ENCODE measurements at places on chromosomes 12 and 14.

DNA sequence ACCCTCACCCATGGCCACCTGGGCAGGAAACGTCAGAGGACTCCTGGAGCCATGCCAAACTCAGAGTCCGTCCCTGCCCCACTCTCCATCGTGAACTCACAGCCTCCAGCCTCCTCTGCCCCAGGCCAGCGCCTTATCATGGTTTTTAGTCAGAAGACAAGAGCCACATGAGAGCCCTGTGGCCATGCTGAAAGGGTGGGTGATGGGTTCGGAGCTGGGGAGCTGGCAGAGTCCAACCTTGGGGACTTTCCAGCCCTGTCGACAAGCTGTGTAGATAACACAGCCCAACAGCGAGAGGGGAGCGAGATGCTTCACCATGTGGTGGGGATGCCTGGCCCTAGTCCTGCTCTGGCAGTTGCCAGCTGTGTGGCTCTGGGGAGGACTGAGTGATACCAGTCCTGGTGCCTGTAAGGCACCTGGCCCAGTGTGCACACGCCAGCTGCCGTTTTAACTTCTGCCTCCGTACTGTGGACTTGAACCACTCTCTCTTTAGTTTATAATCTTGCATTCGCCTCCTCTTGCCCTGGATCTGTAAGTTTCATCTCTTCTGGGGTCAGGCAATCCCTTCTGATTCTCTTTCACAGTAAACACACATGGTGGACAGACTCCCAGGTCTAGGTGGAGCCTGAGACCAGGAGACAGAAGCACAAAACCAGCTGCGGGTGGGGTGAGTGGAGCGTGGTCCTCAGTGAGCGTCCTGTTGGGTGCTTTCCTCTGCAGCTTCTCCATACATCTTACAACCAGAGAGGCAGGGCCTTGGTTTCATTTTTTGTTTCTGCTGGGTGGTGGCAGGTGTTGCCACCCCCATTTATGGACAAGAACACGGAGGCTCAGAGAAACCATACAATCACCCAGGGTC, 55.3 kb downstream of the RIN3 start:
- DNase-seq = no peak

- DNase-seq = no peak
Measured at GRCh38 chr14:76729953-76730505, 31.2 kb upstream of the VASH1 start.

DNA sequence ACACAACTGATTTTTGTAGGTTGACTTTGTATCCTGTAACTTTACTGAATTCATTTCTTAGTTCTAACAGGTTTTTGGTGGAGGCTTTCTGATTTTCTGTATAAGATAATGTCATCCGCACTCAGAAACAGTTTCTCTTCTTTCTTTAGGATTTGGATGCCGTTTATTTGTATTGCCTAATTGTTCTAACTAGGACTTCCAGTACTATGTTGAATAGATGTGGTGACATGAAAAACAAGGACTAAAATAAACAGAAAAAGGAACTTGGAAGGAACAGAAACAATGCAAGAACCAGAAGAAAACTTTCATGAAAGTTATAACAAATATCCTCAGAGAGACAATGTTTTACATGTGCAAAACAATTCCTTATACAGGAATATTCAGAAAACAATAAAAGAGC, 100.3 kb downstream of the GTF2A1 start:
- no peak for DNase-seq

DNA sequence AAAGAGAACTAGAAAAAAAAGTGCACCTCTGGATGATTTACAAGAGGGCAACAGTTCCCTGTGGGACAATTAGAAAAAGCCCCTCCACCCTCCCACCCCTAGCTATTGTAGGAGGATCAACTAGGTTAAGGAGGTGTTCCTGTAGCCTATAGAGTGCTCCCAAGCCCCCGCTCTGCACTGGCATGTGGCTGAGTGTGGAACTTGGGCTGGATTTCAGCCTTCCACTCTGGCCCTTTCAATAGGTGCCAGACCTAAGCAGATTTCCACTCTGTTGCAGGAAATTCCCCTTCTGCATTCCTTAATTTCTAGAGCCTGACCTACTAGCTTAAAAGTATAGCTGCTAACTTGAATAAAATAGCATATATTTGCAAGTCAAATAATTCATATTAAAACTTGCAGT, 2.8 kb downstream of the NFATC4 start:
- no peak for DNase-seq

DNA sequence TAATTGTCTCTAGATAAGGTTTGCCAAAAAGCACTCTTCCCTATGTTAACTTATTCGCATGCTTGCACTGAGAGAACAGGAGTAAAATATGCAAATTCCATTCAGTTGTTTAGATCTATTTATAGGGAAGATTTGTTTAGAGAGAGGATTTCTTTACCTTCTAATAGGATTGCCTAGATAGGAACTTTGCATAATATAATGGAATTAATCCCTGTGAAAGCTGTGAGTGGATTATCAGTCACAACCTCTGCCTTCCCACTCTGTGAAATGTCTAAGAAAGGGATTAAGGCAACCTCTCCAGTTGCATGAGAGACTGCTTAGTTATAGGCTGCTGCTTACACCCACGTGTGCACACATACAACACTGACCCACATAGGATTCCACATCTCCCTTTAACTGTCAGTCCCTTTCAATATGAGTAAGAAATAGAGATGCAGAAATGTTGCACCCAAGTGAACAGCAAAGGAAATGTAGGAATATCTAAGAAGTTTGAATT, 83.2 kb downstream of the ALG10B start:
- no peak for DNase-seq

- no peak for DNase-seq
Measured at GRCh38 chr12:48486261-48486660, 4.0 kb downstream of the C12orf54 start.

DNA sequence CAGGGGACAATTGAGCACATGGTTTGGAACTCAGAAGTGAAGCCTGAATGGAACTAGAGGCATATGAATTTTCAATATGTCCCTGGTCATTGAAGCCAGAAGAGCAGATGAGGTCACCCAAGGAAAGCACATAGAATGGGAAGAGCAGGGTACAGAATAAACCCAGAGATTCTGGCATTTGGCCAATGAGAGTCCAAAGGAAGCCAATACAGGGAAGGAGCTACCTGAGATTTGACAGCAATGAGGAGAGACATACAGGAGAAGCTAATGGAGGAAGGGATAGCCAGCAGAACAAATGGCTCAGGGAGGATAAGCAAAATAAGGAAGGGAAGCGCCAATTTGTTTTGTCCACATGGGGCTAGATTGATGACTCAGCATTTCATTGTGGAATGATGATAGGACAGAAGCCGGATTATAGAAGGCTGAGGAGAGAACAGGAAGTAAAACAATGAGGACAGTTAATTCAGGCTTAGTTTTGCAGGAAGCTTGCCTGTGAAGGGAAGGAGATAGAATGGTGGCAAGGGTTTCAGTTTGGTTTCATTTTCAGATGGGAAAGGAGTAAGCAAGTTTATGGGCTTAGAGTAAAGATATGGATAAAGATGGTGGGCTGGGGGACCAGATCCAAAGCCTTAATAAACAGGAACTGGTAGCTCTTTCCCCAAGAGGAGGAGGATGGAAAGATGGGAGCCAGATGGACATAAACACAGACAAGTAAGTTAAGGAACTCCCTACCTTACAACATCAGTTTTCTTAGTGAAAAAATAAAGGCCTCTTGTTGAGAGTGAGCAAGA, 3.2 kb upstream of the SPTSSA start:
- DNase-seq = no peak

GRCh38 chr12:82698708-82699564, 12.2 kb downstream of the TMTC2 start:
- DNase-seq = no peak

GRCh38 chr14:98877065-98877464, 394.9 kb downstream of the BCL11B start:
- DNase-seq = no peak

DNA sequence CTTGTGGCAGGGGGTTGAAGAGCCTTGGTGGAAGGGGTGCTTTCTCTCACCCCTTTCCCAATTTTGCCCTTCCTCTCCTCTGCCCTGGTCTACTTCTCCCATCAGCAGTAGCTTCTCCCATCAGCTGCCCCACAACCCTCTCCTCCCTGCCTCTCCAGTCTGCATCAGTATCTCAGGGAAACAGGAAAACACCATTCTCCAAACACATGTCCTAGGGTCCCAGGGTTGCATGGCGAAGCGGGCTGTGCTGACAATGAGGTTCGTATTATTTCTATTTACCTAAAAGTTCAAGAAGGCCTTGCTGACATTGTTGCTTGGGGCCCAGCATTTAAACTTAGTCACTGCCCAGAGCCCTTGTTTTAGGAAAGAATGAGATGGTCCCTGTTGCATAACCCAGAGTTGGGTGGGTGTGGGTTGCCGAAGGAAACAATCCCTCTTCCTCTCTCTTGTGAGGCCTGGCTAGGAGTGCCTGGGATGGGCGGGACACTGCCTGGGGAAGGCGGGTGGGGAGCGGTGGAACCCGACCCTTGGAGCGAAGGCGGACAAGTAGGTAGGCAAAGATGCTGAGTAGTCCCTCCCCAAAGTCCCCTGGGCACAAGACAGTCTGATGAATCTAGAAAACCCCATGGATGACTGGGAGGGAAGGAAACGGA, 1.3 kb upstream of the IGFBP6 start:
- DNase-seq = no peak

DNA sequence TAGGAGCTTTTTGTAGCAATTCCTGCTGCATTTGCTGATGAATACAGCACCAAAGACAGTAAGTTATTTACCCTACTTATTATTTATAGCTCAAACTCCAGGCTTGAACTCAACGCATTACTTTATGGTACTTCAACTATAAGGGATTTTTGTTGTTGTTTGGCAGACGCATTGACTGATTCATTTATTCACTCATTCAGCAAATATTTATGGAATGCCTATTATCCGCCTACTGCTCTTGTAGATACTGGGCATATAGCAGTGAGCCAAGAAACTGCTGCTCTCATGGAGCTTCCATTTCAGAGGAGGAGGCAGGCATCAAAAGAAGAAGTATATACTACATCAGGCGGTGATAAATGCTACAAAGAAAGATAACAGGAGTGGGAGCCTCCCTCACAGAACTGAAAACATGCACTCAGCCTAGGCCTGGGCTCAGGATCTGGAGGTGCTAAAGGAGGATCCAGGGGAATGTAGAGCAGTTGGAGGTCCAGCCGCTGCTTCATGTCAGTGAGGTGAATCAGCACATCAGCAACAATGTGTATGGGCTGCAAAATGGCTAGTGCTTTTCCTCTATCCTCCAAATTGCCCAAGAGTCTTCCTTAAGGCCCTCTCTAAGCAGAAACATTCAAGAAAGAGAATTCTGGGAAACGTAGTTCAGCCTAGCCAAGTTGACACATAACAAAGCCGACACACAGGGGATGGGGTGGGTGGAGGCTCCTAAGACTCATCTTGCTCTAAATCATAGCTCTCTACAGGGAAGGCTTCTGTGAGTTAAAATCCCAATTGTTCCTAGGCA, 157.5 kb downstream of the NRXN3 start:
- DNase-seq = no peak

GRCh38 chr14:99807413-99808153, 14.4 kb downstream of the EML1 start:
- no peak for DNase-seq

- DNase-seq = no peak
Measured at GRCh38 chr12:29644536-29645162, 139.1 kb downstream of the TMTC1 start.

DNA sequence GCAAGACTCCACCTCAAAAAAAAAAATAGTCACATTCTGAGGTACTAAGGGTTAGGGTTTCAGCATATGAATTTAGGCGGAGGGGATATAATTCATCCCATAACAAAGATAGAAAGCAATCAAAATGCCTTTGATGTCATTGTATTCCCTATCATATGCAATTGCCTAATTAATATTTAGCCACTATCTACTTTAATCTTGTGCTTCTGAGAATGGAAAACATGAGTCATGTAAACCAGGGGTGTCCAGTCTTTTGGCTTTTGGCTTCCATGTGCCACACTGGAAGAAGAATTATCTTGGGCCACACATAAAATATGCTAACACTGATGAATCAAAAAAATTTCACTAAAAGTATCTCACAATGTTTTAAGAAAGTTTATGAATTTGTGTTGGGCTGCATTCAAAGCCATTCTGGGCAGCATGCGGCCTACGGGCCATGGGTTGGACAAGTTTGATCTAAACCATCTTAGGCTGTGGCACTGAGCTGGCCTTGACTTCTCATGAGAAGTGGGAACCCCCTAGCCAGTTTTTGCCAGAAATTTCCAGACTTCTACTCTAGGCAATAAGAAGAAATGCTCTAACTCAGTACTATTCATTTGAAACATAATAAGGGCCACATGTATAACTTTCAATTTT, 219.8 kb downstream of the PTPRO start:
- no peak for DNase-seq

- peak; percentile 63 for DNase-seq
Measured at GRCh38 chr14:69464829-69465228, 19.7 kb upstream of the PLEKHD1 start.

DNA sequence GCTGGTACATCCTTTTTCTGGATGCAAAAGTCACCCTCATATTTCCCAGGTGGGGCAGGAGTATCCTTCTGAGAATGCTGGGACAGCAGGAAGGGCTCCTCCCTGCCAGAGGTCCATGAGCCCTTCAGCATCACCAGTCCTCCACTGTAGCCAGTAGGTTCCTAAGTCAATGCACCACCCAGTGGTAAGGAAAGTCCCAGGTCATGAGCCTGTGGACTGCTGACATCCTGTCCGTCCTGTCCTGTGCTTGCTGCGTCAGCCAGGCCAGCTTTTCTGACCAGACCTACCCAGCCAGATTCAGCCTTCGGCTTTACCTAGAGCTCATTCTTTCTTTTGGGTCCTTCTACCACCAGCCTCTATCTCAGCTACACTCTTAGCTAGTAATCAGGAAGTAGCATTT, 23.0 kb upstream of the ACTN1 start:
- peak; percentile 65 for DNase-seq

GRCh38 chr12:76898442-76898841, 19.6 kb upstream of the CSRP2 start:
- no peak for DNase-seq

- no peak for DNase-seq
Measured at GRCh38 chr14:64388533-64389285, 556 bp downstream of the MTHFD1 start.
